ENCODE measurements at places on chromosomes 3 and 15. TPM values are rescaled to one million over a fixed set of nuclear protein-coding genes. Genes with fewer than 3 reads are reported as not detected.

- ATAC-seq: no peak
These were observed 12.1 kb downstream of the NR2C2 start for GRCh38 chr3:14959359-14959943.

DNA sequence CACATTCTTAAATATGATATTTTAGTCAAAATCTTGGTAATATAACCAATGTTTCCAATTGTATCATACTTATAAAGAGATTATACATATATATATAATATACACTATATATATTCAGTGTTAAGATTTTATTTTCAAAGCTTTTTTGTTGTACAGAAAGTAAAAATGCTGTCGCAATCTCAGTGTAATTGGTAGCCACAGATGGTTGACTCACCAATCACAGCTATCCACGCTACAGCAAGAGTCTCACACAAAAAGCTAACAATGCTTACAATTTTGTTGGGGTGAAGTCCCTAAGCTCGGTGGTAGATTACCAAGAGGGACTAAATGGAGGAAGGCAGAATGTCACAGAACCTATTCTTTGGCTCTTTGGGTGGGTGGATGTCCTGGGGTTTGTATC is 16.9 kb upstream of the CFAP161 start:
- ATAC-seq: no peak

GRCh38 chr15:89753855-89754254 is 2.8 kb upstream of the MESP1 start:
- ATAC-seq: no peak

DNA sequence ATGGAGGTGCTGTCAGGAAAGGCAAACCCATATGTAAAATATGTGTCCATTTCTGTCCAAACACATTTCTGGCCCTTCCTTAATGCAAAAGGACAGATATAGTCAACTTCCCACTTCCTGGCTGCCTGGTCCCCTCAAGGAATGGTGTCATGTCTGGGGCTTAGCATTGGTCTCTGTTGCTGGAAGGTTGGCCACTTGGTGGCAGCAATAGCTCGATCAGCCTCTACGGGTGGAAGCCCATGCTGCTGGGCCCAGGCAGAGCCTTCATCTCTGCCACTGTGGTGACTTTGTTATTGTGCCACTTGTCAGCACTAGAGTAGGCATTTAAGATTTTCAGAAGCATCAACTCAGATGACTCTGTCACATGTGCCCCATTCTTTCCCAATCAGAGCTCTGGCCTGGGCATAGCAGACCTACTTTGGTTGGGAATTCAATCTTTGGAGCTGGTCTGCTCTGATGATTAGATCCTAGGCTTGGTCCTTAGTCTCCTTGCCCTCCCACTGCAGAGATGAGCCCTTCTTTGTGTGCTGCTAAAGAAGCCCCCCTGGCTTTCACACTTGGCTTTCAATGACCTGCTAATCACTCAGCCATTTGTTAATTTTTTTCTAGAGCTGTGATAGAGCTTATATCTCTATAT is 51.0 kb upstream of the SPSB4 start:
- no peak for ATAC-seq

GRCh38 chr3:40461161-40461560 is 4.0 kb downstream of the RPL14 start:
- no peak for ATAC-seq

GRCh38 chr15:29773816-29774215 is 48.5 kb downstream of the TJP1 start:
- no peak for ATAC-seq

DNA sequence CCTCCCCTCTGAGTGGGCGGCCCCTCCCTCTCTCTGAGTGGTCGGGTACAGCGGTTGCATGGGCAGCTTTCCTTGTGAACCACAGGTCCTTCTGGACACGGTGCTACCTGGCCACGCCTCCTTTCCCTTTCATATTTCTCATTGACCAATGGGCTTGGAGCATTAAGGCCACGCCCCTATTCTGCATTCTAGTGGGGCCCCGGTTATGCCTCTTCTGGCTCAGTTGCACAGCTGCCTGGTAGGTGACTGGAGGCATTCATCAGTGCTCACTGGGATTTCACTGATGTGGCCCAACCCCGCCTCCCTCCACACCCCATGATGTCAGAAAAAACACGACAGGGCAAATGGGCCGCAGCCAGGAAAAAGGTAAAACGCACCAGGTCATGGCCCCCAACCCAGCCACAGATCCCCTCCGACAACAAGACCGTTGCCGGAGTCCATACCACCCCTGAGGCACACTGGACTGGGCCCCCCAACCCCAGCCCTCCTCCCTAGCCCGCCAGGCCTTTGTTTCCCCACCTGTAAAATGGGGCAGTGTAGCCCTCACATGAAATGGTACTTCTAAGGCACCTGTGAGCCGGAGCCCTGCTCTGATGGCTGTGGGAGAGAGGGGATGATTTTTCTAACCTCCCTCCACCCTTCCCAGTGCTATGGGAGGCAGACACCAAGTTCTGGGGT is 26.3 kb downstream of the NGRN start:
- ATAC-seq: no peak

GRCh38 chr3:11618904-11619303 is 24.8 kb downstream of the VGLL4 start:
- no peak for ATAC-seq

DNA sequence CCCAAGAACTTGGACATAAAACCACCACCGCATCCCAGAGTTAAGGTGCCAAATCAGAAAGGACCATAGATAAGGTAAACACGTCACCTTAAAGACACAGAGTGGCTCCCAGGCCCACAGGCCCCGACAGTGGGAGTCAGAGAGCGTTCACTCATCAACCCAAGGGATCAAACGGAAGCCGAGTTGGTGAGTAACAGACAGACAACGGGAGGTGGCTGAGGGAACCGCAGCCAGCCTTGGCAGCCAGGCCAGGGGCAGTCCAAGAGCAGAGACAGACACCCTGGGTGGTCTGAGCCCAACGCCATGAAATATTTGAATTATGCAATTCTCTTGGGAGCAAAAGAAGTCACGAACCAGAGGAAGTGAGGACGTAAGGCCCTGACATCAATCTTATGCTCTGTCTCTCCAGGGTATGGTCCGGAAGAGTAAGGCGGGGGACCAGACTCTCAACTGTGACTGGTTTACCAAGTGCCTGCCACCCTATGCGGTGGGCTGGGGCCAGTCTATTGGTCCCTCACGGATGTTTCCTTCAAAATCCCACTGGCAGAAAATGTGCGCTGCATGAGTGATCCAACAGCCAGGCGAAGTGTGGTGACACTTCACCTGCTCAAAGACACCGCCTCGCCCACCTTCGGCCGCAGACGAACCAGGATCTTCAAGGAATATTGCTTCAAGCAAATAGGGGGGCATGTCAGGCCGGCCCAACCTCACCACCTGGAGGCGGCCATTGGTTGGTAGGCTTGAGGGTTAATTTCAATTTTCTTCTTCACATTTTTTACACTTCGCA is 34.3 kb downstream of the TMEM44 start:
- ATAC-seq: no peak

- no peak for ATAC-seq
These were observed 33.2 kb upstream of the SECISBP2L start for GRCh38 chr15:49079340-49080039.

Gene SPATA12
- total RNA-seq: not detected

Gene TM6SF1
- total RNA-seq: 3.4 TPM

DNA sequence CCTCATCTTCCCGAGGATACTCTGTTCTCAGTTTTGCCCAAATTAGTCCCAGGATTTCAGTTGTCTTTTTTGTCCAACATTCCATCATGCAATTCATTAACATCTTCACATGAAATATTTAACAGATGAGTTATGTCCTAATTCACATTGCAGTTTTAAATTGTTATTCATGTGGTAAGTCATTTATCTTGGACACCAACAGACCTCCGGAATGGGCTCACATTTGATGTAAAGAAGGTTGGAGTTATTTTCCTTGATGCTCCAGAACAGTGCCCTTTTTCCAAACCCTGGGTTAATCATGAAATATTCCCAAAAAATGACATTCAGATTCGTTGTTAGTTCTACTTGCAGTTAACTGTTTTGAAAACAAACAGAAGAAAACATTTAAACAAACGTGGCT is 32.8 kb upstream of the LRTM1 start:
- ATAC-seq: no peak

DNA sequence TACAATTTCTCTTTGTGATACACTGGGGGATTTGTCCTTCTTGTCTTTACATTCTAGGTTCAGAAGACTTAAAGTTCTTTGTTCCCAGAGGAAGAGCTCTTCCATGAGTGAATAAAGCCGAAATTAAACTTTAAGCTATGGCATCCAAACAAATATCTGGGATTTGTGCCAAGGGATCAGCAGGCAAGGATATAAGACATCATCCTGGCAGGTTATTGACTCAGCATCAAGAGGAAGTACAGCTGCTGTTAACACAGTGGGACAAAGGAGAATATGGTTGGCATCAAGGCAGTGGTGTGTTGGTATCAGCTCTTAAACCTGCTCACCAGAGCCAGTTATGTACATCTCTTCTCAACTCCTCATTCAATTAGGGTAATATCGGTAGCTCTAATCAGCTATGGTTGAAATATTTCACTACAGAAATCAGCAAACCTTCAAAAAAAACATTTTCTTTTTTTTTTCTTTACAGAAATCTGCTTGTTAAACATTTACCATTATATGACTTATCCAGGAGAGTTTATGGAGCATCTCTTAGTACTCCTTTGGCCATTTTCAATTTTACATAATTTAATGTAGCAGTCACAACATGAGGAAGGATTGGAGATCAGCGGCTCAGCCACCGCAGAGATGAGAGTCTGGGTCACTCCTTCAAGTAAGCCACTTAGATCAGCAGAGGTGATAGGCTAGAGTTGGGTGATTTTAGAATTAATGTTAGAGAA is 1198.6 kb upstream of the EPHA6 start:
- ATAC-seq: no peak

Gene TMEM212
- total RNA-seq: not detected

GRCh38 chr15:39641191-39641889 is 60.5 kb downstream of the THBS1 start:
- ATAC-seq: no peak
